ENCODE measurements at places on chromosomes 16 and 17.

GRCh38 chr17:75828076-75828400 is 16.2 kb downstream of the UNC13D start:
- DNase-seq: no peak

DNA sequence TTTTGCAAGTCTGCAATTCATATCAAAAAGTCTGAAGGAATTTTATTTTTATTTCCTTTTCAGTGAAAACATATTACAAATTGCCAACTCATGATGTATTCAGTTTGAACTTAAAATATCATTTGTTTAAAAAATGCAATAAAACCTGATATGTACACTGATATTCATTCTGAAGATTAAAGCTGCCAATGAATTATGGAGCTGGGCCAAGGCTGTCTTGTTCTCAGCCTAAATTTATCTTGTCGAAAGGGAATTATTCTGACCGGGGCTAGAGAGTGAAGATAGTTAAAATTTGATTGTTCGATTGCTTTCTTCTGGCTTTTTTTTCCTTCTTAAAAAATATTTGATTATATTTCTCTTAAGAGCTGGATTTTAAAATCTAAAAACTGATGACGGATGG is 54.0 kb upstream of the RBFOX1 start:
- no peak for DNase-seq

- DNase-seq: no peak
Measured at GRCh38 chr16:61182391-61182790, 853.8 kb downstream of the CDH8 start.

- no peak for DNase-seq
Measured at GRCh38 chr16:928526-928925, 42.3 kb downstream of the LMF1 start.

- no peak for DNase-seq
Measured at GRCh38 chr16:1746693-1747195, 24.6 kb downstream of the NME3 start.
